ENCODE measurements at places on chromosomes 16 and 17.

- no peak for DNase-seq
Measured at GRCh38 chr16:12547608-12547922, 256.1 kb downstream of the CPPED1 start.

DNA sequence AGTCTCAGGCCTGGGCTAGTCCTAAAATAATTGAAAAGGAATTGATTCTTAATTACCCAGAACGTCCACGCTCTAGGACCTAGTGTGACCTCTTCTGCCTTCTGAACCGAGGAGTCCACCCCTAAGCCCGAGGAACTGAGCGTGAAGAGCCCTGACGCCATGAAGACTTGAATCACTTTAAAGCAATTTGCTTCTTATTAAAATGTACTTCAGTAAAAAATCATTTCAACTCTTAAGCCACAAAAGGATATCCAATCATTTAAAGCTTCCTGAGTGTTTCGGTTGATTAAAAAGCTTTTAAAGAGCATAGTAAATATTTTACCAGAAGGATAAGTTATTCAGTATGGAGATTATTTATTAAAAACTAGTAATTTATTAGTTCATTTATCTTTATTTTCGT lies 11.6 kb downstream of the HSBP1 start:
- DNase-seq = no peak

DNA sequence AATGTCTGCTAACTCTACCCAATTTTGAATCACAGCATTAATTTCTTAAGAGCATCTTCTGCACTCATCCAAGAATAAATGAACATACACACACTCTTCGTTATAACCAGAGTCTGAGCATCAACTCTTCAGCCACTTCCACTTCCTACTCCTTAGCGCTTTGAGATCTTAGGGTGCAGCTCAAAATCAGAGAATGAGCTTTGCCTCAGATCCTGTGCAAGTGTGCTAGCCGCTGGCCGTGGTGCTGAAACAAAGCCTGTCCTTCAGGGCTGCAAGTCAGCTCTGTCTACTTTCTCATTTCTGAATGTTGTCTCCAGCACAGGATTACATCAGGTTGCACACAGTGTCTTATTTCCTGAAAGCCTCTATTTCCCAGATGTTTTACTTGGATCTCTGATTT lies 165.4 kb downstream of the AIPL1 start:
- DNase-seq = peak; percentile 57

DNA sequence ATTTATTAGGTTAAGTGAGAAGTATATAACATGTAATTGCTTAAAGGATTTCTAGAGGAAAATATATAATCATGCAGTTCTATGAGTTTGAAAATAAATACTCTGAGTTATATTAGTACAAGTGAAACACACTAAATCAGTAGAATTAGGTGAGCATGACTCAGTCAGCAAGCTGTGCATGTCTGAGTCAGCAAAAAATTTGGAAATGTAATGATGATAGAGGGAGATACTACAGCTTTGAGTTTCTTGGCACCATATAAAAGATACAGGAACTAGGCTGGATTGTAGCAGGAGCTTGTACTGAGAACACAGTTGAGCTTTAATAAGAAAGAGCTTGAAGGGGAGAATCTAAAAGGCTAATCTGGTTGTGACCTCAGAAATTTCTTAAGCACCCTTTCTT lies 1224.6 kb downstream of the CDH8 start:
- DNase-seq = no peak

DNA sequence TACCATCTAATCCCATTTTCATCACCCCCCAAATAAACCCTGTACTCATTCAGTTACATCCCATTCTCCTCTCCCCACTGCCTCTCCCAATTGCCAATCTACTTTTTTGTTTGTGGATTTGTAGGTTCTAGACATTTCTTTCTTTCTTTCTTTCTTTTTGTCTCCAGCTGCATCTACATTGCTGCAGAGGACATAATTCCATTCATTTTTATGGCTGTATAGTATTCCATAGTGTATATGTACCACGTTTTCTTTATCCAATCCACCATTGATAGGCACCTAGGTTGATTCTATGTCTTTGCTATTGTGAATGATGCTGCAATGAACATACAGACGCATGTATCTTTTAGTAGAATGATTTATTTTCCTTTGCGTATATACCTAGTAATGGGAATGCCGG lies 6.3 kb upstream of the CRYM start:
- no peak for DNase-seq

- DNase-seq = no peak
Measured at GRCh38 chr17:35907691-35908090, 22.9 kb downstream of the RDM1 start.

GRCh38 chr16:86910161-86910769 lies 331.9 kb downstream of the FOXL1 start:
- DNase-seq = no peak

- DNase-seq = no peak
Measured at GRCh38 chr17:8131844-8132441, 8.0 kb upstream of the HES7 start.

- no peak for DNase-seq
Measured at GRCh38 chr16:81673432-81673831, 105.7 kb upstream of the PLCG2 start.

DNA sequence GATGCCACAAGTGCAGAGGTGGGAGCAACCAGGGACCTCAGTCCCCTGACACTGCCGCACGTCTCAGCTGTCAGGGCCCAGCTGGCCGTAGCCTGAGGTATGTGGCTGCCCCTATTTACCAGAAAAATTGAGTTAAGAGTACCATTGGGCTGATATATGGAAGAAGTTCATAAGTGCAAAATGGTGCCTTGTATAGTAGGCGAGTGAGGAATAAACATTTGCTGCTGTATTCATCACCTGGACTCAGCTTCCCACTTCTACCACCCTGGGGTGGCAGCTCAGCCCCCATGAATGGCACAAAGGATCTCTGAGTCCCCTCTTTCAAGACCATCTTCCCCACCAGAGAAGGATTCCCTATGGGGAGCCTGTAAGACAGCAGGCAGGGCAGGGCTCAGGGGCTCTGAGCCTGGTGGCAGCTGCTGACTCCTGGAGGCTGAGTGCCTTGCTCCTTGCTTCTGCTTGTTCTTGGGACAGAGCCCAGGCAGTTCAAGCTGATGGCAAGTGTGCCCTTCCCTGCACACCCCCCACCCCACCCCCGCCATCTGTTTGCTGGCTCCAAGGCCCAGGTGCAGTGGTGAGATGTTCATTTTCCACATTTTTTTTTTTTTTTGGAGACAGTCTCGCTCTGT lies 29.0 kb downstream of the TRPV2 start:
- no peak for DNase-seq

DNA sequence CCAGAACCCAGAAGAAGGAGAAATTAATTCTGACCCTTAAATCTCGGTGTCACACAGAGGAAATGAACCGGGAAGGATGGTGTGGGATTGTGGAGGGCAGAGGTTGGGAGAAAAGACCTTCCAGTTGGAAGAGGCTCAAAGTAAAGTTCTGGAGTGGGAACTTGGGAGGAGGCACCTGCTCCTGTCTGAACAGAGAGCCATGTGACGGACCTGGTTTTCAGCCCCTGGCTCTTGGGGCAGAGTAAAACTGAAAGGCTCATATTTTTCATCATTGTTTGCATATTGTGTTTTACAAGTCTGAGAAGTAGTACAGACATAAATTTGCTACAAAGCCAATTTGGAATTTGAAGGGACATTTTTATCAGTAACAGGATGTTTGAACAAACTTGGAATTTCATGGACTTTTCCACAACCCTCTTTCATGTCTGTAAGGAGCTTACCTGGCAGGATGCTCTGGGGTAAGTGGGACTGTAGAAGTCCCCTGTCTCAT lies 24.4 kb upstream of the SEC14L1 start:
- no peak for DNase-seq

DNA sequence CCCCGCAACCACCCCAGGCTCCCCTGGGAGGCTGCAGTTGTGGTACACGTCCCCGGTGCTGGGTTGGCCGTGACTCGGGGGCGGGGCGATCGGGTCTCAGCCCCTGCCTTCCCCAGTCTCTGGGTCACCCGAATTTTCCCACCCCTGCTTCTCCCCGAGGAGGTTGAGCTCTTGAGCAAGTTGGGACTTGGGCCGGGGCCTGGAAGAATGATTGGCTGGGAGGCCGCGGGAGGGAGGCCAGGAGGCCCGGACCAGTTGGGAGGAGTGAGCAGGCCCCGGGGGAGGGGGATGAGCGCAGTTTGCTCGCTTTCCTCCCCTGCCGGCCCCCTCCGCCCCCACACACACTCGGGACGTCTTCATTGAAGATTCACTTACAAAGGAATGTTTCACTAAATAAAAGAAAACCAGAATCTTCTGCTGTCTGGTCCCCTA lies 4.5 kb upstream of the HEXIM1 start:
- DNase-seq = peak; percentile 53

- DNase-seq = peak; percentile 92
Measured at GRCh38 chr16:23952128-23952970, 116.6 kb downstream of the PRKCB start.

DNA sequence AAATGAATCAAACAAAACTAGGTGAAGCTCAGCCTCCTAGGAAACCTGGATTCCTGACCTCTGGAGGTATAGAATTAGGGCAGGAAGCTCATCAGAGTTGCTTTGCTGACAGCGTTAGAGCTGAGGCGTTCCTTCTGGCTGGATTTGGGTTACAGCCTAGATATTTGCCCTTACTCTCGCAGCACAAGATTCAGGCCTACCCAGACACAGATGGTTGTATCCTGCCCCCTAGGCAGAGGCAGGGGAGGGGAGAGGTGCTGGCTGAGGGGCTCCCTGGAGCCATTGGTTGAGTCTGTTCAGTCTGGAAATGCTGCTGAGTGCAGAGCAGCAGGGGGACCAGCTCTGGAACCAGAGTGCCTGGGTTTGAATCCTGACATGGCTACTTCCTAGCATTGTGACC lies 78.4 kb downstream of the MPRIP start:
- DNase-seq = no peak

GRCh38 chr16:56635441-56635967 lies 3.0 kb upstream of the MT1A start:
- DNase-seq = no peak

- DNase-seq = no peak
Measured at GRCh38 chr17:27368151-27368795, 74.4 kb downstream of the WSB1 start.

GRCh38 chr17:12789075-12789480 lies 220 bp upstream of the ARHGAP44 start:
- DNase-seq = no peak

GRCh38 chr16:11507991-11508390 lies 78.7 kb downstream of the LITAF start:
- no peak for DNase-seq

DNA sequence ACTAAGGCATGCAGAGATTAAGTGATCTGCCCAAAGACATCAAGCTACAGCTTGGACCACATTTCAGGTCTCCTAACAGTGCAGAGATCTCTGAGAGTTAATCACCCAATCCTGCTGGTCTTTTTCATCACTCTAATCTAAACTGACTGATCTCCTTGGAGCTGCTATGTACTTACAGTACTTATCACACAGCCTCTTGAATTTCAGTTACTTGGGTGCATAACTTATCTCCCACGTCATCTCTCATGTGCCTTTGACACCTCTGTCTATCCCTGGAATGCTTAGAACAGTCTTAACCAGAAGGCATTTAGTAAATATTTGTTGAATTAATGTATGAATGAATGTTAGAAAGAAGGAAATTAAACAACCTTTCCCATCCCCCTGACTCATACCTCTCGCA lies 139.0 kb downstream of the SNX11 start:
- DNase-seq = no peak

- DNase-seq = no peak
Measured at GRCh38 chr17:62676952-62677596, 49.6 kb downstream of the MRC2 start.

Data from suppressor macrophage (primary cell).